ENCODE measurements at places on chromosomes 5 and 9.
A peak's percentile ranks its signal among the peaks of the same experiment; 100 is the strongest.

DNA sequence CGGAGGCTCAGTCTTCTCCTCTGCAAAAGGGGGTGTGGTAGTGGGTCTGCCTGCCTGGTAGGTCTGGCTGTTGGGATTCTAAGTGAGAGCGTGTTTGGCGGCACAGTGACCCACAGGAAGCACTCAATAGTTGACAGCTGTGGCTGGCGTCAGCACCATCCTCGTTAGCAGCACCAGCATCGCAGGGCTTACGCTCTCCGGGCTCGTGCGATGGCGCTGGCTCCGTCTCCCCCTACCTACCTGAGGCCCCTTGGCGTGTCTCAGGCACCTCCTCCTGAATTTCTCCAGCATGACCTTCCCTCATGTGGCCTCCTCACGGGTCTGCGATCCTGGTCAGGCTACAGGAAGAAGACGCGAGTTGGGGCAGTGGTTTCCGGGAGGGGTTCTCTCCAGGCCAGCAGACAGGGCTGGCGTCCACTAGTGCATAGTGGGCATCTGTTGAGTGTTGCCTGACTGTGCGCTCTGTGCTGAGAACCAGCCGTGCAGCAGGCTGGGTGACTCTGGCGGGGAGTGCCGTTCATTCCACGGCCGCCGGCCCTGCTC, 66.9 kb downstream of the HMCN2 start:
- DNase-seq: no peak

DNA sequence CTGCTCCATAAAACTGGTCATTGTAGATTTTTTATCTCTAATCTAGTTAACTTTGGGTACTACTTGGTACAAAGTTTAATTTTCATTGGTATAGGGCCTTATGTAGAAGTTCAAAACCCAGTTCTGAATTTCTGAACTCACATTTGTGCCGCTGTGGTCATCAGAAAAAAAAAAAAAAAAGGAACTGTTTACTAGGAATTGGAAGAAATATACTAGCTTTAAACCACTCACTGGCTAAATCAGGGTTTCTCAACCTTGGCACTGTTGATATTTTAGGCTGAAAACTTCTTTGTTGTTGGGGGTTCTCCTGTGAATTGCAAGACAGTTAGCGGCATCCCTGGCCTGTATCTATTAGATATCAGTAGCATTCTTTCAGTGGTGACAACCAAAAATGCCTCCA, 4.1 kb upstream of the ZFYVE16 start:
- DNase-seq: no peak

- no peak for DNase-seq
Observed at GRCh38 chr9:97675655-97676054, 21.5 kb downstream of the XPA start.

- DNase-seq: no peak
Observed at GRCh38 chr5:80190960-80191359, 64.9 kb downstream of the SERINC5 start.

GRCh38 chr9:74557571-74557970, 60.4 kb downstream of the RORB start:
- DNase-seq: no peak

DNA sequence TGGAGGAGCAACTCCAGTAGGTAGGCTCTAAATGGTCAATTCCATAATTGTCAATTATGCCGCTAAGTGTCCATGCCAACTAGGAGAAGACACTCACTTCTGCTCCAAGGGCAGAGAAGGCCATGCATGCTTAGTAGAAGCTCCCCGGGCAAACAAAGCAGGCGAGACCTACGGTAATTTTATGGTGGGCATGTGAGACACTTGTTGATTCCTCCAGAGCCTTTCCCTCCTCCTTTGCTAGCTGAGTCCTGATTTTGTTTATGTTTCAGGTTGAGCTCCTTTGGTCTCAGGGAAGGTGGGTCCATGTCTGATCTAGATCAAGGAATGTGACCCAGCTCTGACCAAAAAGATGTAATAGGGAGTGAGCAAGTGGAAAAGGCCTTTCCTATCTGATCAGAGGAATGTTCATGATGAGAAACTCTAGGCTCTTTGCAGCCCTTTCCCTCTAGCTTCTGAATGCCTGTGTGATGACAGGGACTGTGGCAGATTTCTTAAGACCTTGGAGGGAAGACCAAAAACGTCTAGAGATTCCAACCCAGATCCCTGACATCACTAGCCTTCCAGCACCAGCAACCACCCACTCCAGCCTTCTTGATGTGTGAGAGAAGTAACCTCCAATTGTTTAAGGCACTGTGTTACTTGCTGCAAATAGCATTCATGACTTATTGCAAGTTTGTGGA, 7.7 kb upstream of the CPEB4 start:
- no peak for DNase-seq

DNA sequence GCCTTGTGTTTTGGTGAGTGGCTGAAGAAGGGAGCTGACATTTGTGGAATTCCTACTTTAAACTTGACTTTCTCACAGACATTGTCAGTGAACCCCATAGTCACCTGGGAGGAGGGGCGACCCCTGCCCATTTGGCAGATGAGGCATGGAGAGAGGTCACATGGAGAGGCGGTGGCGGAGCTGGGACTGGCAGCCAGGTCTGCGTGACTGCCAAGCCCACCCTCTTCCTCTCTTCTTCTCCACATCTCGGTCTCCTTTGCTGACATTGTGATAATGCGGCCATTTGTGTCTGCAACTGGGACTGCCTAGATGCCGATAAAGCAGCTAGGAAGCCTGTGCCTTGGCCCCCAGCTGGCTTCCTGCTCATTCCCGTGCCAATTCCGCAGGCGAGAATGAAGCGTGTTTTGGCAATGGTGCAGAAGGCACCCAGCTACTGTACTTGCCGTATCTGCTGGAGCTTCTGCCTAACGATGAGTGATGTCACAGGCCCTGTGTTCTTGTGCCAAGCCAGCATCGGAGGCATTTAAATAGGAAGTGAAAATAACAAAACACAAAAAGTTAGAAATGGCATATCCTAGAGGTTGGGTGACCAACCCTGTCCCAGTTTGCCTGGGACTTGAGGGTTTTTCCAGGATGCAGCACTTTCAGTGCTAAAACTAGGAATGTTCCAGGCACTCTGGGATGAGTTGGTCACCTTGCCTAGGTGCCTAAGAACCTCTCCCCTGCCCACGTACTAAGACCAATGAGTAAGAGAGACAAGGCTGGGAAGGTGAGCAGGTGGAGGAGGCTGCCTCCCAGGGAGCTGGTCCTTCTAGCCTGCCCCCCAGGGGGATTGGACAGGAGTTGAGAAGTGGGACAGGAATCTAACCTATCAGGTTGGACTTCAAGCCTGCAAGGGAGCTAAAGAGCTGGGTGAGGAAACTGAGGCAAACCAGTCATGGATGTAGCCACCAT, 23.6 kb downstream of the OLFML2A start:
- peak; percentile 83 for DNase-seq

DNA sequence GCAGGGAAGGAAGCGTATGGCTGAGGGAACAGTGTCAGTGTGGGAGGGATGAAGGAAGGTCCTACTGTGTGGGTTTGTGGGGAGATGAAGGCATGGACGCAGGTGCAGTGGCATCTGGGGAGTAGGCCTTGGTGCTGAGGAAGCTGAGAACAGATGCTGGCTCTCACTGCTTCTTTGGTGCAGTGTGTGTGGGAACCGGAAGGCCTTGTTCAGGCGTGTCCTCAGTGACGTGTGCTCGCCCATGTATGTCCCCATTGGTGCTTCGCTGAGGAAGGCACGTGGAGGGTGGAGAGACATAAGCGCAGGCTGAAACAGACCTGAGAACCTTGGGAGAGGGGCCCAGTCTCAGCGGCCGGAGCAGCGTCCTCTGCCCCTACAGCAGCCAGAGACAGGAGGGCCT, 18.7 kb downstream of the ADAMTS13 start:
- DNase-seq: peak; percentile 88

GRCh38 chr9:99029083-99029645, 75.7 kb upstream of the TGFBR1 start:
- DNase-seq: no peak

DNA sequence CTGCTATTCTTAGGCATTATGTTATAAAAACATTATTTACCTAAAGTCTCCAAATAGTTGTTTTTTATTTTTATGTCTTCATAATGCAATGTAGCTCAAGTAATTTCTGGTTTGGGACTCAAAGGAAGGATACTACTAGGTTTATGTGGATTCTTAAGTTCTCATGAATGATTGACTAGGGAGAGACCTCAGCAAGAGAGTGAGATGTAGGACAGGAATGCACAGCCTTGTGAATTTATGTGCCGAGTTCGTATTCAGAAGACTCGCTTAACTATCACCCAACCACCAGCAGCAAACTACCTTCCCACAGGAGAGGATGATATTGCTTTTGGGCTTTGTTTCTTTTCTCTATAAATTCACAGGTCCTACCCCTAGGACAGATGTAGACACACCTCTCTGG, 282.9 kb downstream of the ARHGEF28 start:
- DNase-seq: no peak

DNA sequence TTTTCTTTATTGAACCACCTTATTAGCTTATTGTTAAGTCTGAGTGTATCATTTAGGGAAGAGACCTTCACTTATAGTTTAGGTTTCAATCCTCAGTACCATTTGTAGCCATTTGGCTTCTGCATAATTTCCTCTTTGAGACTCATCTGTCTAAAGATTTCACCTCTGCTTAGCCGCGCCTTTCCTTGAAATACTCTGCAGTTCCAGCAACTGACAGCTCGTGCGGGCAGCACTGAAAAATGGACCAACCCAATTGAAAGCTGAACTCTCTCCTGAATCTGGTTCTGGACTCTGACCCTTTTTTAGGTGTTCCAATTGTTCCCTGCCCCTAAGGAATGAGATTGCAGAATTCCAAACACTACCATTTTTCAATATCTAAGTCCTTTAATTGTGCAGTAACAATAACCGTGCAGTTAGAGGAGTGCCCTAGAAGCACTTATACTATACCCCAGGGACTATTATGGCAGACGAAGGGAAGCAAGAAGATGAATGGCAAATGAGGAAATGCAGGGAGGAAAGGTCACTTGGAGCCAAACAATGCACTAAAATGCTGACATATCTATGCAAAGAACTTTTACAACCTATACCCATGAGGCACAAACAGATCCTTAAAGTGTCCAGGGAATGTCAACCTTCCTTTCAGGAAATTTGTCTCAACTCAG, 50.1 kb upstream of the PDE4D start:
- DNase-seq: no peak

DNA sequence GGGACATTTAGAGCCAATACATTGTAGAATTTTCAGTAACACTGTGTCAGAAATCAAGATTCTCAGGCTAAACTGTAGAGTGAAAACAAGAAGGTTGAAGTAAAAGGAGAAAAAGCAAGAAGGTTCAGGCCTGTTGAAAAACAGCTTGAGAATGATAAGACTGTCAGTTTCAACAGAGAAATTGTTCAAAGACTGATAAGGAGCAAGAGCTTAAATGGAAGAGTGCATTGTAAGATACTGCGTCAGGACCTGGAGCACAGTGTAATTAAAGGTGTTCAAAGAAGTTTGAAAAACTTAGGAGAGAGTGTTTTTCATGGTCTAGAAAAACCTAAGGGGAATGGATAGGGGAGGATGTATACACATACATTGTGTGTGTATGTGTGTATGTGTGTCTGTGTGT, 408.3 kb downstream of the KDM4C start:
- DNase-seq: no peak

DNA sequence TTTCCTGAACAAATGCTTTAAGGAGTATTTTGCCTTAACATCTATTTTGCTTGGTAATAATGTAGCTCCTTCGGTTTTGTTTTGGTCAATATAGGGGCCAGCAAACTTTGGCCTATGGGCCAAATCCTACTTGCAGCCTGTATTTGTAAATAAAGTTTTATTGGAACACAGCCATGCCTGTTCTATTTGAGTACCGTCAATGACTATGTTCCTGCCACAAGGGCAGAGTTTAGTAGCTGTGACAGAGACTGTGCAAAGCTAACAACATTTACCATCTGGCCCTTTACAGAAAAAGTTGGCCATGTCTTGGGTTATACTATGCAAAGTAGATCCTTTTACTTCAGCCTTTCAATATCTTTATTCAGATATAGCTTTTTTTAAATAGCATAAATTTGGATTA, 113.4 kb downstream of the NR3C1 start:
- no peak for DNase-seq

- DNase-seq: no peak
Observed at GRCh38 chr5:78765756-78766411, 117.3 kb upstream of the LHFPL2 start.

GRCh38 chr5:32004404-32004803, 169.7 kb downstream of the GOLPH3 start:
- DNase-seq: peak; percentile 71

Measured in germinal center (tissue), 1 donor.